ENCODE measurements at places on chromosomes 7 and 10.

DNA sequence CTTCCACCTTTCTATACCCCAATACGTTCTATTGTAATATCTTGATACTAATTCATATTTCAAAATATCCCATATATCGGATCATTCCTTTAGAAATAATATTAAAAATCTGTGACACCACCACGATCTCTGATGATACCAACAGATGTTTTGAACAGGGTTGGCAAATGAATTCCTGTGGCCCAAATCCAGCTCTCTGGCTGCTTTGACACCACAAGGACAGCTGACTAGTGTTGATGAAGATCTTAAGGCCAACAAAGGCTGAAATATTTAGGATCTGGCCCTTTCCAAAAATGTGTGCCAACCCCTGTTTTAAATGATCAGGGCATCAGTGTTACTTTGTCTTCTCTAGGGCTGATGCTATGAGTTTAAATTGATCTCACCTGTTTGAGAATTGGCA lies 380.7 kb upstream of the PFKP start:
- DNase-seq, result no peak

- no peak for DNase-seq
Measured at GRCh38 chr10:30833628-30833970, 198.1 kb downstream of the ZNF438 start.

DNA sequence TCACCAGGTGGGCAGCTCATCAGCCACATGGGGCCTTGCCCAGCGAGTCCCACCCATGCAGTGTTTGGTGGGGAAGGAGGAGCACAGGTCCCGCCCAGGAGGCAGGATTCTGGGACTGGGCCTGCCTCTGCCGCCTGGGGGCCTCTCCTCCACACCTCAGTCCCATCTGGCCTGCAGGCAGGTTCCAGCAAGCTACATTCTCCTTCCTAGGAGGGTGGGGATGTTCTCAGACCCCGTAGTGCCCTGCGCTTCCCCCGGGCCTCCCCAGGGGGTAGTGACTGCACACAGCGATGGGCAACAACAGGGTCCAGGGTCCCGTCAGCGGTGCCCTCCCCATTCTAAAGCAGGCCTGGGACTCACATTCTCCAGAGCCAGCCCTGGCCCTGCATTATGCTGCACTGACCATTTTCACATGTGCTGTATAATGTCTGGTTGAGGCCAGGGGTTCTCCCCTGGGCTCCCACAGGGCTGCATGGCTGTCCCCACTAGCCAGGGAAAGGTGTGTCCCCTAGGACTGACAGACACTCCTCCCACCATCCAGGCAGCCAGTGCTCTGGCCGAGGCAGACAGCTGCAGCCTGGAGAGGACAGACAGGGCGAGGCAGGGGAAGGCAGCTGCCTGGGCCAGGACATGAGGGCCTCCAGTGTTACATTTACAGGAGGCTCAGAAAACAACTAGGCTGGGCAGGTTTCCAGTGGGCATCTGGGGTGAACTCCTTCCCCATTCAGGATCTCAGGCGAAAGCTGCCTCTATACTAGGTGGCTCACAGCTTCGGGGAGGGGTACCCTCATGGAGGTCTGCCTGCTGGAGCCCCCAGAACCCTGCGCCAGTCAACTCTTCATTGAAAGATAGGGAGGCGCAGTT lies 9.3 kb downstream of the RASGEF1A start:
- DNase-seq, result no peak

DNA sequence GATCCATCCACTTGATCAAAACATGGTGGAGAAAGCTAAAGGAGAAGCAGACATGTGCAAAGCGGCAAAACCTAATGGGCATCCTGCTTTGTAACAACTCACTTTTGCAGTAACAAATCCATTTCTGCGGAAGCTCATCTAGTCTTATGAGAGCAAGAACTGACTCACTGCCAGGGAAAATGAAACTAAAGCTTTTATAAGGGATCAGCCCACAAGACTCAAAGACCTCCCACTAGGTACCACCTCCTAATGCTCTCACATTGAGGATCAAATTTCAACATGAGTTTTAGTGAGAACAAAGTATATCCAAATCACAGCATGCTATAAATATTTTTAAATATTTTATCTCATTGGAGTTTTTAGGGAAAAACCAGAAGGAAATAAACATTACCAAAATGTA lies 120.1 kb upstream of the GNAI1 start:
- no peak for DNase-seq

- DNase-seq, result no peak
Measured at GRCh38 chr10:59563531-59563930, 146.1 kb downstream of the SLC16A9 start.

All from T-helper 22 cell (primary cell).